CD8-positive, alpha-beta memory T cell (primary cell): ENCODE measurements at places on chromosomes 4 and X.

DNA sequence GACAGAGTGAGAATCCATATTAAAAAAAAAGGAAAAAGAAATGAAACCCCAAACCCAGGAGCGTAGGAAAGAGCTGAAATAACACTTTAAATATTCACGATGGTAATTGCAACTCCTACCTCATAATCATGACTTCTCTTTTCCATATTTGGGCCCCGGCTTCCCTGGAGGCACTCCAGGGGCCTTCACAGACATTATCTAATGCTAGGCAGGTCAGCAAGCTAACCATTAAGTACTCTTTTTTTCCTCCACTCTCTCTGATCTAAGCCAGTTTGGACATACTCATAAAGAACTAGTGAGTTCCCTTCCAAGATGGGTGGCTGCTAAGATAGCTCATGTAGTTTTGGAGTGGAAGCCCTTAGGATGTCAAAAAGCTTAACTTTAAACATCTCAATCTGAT is 83.2 kb downstream of the SH3KBP1 start:
- no peak for DNase-seq

DNA sequence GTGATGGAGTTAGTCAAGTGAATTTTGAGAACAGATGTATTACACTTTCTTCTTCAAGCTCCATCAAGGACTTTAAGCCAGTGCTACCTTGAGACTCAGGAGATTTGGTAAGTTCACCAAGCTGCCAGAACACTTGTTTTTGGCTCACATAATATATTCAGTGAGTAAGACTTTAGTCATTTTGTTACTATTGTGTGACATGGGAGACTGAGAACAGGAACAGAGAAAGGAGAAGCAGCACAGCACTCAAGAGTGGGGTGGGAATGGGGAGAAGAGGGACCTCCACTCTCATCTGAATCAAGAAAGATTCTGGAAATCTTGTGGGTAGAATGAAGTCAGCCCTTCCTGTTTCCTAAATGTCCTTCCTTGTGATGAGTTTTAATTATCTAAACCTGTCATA is 87.3 kb upstream of the TET2 start:
- DNase-seq, result no peak

DNA sequence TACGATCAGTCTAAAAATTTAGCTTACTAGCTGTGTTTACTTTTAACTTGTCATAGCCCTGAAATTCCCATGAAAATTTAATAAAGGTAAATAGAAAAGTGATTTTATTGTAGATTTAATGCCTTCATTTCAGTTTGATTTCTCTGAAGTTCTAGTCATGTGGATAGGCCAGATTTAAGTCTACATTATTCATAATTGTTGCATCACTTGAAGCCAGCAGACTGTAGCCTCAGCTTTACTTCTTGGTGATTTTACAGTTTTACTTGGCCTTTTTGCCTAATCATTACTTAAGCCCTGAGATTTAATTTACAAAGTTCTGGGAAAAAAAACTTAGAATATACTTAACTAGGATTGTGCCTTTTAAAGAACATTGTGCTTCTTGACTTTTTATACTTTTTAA is 73.5 kb upstream of the FHDC1 start:
- no peak for DNase-seq

- peak; percentile 58 for DNase-seq
Observed at GRCh38 chr4:8200302-8200975, 1.3 kb downstream of the SH3TC1 start.

- DNase-seq, result peak; percentile 39
Observed at GRCh38 chr4:5998333-5998936, 19.8 kb downstream of the C4orf50 start.

DNA sequence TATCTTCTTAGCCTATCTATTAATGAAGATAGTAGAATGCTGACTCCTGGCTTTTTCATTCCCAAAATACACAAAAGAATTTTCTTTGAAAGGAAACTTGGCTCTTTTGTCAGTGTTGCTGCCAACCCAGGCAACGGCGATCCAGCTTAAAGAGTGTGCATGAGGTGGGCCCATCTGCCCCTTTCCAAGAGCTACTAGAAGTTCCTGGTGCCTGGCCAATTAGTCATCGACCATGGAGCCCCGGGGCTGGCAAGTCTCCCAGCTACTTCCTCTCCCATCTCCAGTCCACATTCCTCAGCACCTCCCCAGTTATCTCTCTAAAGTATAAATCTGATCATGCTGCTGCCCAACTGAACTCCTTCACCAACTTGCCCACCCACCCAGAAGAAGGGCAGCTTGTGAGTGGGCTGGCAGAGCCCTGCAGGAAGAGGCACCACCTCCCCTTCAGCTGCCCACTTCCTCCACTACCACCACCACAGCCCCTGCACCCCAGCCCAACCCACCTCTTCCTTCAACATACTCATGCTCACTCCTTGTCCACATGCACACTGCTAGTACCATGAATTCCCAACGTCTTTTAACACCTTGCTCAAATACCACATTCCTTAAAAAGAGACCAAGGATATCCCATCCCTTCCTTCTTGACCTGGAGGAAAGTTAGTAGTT is 158.2 kb upstream of the MAP3K15 start:
- no peak for DNase-seq

- DNase-seq, result no peak
Observed at GRCh38 chr4:52135171-52135570, 84.1 kb downstream of the SPATA18 start.

DNA sequence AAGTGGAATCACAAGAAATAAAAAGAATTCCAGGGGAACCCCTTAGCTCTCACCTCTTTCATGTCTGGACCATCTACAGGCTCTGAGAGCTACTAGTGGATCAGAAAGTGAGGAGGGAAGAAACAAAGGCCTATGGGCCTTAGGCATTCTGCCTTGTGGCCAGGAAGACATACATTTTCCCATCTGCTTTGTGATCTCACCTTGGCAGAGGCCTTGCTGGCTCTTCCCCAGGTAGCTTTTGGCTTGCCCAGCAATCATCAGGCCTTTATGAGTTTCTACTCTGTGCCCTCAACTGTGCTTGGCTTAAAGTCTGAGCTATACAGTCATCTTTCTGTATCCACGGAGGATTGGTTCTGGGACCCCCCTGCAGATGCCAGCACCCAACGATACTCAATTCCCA is 28.3 kb upstream of the CD99L2 start:
- DNase-seq, result no peak

- DNase-seq, result peak; percentile 79
Observed at GRCh38 chrX:71103110-71103983, 3.2 kb downstream of the CXorf65 start.

GRCh38 chr4:110638089-110638746 is 15.3 kb upstream of the PITX2 start:
- no peak for DNase-seq

- no peak for DNase-seq
Observed at GRCh38 chr4:169342906-169343564, 72.3 kb upstream of the SH3RF1 start.

DNA sequence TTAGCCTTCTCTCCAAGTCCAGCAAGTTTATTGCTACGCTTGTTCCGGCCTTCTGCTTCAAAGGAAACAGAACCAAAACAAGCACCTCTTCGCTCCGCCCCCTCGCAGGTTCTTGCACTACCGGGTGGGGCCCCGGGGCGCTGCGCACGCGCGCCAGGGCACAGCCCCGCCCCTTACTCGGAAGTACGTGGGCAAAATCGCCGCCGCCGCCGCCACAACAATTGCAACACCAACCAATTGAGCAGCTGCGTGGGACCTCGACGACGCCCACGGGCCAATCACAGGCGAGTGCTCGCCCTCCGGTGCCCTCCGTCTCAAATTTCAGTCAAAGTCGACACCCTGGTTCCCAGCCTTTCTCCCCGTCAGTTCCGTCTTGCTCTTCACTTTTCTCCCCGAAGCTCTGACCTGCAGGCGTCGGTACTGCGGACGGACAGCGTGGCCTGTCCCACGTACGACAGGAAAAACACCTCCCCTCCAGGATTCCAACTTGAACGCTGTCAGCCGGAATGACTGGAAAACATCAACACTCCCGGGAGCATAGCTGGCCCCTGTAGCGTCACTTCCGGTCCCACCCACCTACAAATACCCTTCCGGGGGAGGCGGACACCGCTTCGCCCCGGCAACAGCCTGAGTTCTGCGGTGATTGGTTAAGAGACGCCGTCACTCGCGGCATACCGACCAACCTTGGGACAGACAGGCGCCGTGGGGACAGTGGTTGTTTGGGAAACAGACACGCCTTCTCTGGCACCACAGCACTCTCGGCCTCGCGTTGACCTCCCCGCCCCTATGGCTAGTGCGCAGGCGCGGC is 624 bp upstream of the OTUD5 start:
- DNase-seq, result peak; percentile 91

- DNase-seq, result no peak
Observed at GRCh38 chrX:17596546-17597205, 140.6 kb upstream of the SCML1 start.

GRCh38 chr4:98518559-98519267 is 139.7 kb downstream of the TSPAN5 start:
- no peak for DNase-seq

- DNase-seq, result no peak
Observed at GRCh38 chrX:77447653-77448569, 722 bp downstream of the FGF16 start.

- DNase-seq, result peak; percentile 7
Observed at GRCh38 chr4:47383829-47384427, 79.6 kb downstream of the COMMD8 start.

GRCh38 chr4:155599596-155599995 is 67.1 kb upstream of the GUCY1A1 start:
- no peak for DNase-seq

DNA sequence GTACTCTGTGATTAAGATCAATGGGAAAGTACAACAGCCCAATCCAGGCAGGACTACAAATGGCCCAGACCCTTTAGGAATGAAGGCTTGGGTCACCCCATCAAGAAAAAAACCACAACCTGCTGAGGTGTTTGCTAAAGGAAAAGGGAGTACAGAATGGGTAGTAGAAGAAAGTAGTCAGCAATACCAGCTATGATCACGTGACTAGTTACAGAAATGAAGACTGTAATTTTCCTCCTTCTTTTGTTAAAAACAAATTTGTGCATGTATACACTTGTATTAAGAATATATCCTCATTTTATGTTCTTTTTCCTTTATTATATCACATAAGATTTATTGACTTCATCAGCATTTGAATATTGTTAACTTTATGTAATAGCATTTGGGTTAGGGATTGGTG is 160.1 kb upstream of the TBX22 start:
- no peak for DNase-seq

DNA sequence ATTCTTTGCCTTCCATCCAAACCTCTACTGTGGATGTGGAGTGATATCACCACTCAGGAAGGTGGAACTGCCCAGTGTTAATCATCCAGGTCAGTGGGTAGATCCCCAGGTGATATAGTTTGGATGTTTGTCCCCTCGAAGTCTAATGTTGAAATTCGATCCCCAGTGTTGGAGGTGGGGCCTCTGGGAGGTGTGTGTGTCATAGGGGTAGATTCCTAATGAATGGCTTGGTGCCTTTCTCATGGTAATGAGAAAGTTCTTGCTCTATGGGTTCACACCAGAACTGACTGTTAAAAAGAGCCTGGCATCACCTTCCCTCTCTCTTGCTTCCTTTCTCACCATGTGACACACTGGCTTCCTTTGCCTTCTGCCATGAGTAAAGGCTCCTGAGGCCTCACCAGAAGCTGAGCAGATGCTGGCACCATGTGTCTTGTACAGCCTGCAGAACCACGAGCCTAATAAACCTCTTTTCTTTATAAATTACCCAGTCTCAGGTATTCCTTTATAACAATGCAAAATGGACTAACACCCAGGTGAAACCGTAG is 6.8 kb upstream of the SOWAHB start:
- DNase-seq, result no peak

- DNase-seq, result no peak
Observed at GRCh38 chrX:96579252-96579651, 105.4 kb upstream of the DIAPH2 start.

DNA sequence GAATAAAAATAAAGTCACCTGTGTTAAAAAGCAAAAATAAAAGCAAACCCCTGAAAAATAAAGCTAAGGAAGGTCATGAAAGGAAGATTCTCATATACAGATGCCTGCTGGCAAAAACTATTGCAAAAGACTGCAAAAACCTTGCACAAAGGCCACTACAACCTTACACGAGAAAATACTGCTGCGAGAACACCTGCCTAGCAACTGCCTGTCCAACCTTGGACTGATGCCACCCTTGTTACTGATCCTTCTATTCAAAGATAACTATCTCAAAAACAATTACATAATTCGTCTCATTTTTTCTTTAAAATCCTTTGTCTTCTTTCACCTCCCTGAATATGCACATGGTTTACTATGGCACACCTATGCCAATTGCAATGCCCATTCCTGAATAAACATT is 49.6 kb downstream of the SLC2A9 start:
- DNase-seq, result no peak

DNA sequence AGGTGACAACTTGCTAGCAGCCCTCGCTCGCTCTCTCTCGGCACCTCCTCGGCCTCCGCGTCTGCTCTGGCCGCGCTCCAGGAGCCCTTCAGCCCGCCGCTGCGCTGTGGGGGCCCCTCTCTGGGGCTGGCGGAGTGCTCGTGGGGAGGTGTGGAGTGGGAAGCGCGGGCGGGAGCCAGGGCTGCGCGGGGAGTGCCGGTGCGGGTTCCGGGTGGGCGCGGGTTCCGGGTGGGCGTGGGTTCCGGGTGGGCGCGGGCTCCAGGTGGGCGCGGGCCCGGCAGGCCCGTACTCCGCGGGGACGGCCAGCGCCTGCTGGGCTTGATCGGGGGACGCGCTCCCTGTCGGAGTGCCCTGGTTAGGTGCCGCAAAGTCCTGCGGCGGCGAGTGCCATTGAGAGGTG is 384.3 kb downstream of the GPM6A start:
- DNase-seq, result no peak
